Right renal pelvis (tissue), 4 donors: ENCODE measurements at places on chromosomes 3 and 15. TPM values are rescaled to one million over a fixed set of nuclear protein-coding genes. Genes with fewer than 3 reads are reported as not detected.

GRCh38 chr3:158722108-158722507 lies 10.1 kb downstream of the RARRES1 start:
- DNase-seq, result no peak

GRCh38 chr3:17217588-17217987 lies 332.8 kb downstream of the PLCL2 start:
- no peak for DNase-seq

GRCh38 chr3:132721479-132722164 lies 587 bp downstream of the NPHP3 start:
- peak; percentile 49 for DNase-seq

DNA sequence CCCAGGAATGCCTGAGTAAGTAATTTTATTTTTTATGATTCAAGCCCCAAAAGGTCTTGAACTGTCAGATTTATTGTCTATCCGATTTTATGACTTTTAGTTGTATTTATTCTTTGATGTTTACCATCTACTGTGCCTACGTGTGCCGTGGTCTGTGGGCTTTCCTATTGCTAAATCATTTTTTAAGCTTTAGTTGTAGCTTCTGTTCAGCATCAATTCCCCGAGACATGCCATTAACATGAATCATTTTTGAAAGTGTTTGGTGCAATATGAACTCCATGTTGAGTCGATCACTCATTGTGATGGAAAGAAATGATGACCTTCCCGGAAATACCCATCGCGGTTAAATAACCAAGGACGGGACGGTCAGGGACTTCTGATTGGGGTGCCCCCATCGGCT lies 268.7 kb upstream of the THRB start:
- no peak for DNase-seq

The OXTR gene
- 1.3 TPM for polyA plus RNA-seq

The KIF7 gene
- 9.7 TPM for polyA plus RNA-seq

DNA sequence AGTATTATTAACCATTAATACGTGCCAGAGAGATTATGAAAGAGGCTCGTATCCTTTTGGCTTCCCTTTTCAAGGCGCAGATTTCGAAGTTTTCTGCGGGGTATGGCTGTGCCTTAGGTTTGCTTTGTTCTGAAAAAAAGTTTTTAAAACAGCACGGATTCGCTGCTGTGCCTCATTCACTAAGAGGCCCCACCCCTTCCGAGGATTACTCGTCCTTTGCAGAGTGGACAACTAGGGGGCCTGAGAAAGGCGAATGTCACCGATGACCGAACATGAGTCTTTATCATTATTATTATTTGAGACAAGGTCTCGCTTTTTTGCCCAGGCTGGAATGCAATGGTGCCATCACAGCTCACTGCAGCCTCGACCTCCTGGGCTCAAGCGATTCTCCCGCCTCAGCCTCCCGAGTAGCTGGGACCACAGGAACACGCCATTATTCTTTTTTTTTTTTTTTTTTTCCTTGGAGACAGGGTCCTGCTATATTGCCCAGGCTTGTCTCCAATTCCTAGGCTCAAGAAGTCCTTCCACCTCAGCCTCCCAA lies 684 bp upstream of the RPS27L start:
- DNase-seq, result peak; percentile 64

The LRRIQ4 gene
- not detected for polyA plus RNA-seq

DNA sequence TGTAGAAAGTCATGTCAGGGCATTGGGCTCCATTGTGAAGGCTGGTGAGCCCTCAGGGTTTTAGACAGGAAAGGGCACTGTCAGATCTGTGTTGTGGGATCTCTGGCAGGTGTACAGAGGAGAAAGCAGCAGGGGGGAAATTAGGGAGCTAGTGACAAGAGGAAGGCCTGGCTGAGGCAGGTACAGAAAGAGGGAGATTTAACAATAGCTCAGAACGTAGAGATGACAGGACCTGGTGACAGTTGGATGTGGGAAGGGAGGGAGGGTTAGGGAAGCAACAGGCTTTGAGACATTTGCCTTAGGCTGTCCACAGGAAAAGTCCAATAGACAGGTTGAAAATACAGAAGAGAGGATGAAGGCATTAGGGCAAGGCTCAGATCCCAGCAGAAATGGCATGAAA lies 288.1 kb downstream of the EPHB1 start:
- no peak for DNase-seq

DNA sequence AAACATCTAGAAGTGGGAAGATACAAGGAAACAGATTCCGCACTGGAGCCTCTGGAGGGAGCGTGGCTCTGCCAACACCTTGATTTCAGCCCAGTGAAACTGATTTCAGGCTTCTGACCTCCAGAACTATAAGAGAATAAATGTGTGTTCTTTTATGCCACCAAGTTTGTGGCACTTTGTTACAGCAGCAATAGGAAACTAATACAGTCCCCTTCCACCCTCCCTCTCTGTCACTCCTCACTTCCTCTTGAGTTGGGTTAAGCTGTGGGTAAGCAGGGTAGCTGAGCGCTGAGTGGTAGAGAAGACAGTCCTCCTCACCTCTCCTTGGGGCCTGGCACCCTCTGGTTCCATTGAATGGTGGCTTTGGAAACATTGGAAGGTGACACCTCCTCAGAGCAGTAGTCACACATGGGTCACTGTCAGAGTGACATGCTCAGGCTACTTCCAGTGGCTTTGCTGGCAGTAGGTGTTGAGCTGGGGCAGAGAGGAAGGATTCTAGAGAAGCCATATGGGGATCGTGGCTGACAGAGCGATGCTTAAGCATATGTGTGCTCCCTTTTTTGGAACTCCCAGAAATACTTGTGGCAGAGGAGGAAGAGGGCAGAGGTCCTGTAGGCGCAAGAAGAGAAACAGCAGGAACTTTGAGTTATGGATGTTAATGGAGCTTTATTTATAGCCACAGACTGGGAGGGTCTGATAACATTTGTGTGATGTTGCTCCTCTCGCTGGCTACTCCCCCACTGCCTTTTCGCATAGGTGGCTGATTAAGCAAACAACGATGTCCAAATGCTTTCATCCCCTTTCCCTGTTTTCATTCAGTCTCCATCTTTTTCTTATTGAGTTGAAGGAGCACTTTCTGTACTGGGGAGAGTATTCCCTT lies 14.8 kb upstream of the HCN4 start:
- no peak for DNase-seq

The STRIT1 gene
- polyA plus RNA-seq, result 1.8 TPM

The ZXDC gene
- 34.8 TPM for polyA plus RNA-seq

The ITIH1 gene
- 0.22 TPM for polyA plus RNA-seq

DNA sequence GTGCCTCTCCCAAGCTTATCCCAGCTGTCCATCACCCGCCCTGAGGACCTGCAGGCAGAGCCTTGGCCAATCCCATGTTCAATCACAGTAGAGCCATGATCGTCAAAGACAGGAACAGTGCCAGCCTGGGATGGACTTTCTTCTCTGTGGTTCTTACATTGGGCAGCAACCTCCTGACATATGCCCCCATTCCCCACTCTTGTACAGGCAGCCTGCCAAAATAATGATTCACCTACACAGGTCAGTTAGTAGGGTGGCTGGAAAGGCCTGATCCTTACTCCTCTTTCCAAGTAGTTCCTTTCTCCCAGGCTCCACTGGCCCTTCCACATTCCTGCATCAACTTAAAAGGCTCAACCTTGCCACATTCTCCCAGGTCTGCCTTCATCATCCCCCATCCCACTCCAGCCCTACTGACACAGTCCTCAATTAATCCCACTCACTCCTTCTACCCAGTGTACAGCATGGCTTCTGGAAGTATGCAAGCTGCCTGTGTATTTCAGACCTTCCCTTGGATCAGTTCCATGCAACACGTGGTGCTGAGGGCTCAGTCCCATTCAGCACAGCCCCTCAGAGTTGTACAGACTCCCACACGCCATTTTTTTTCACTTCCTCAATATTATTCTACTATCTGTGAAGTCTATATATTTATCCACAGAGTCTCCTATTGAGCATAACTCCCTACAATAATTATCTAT lies 189.8 kb downstream of the NTRK3 start:
- no peak for DNase-seq

The UBAP1L gene
- polyA plus RNA-seq, result 3.7 TPM

The DNASE1L3 gene
- polyA plus RNA-seq, result 13.1 TPM

DNA sequence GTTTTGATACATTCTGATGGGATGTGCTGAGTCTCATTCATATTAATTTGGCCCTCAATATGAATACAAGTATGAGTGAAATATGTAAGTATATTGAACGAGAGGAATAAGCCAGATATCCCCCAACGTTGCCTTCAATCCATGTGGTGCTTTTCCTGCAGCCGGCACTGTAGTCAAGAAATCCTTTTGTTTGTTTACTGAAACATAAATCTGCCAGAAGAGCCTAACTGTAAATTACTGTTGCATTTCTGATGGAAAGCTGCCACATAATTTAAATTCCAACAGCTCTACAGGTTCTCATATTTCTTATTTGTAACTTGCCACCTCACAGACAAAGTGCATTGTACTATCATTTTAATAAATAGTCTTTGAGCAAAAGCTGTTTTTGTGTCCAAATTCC lies 314.0 kb downstream of the KBTBD8 start:
- DNase-seq, result no peak

The ARID3B gene
- polyA plus RNA-seq, result 14.9 TPM

DNA sequence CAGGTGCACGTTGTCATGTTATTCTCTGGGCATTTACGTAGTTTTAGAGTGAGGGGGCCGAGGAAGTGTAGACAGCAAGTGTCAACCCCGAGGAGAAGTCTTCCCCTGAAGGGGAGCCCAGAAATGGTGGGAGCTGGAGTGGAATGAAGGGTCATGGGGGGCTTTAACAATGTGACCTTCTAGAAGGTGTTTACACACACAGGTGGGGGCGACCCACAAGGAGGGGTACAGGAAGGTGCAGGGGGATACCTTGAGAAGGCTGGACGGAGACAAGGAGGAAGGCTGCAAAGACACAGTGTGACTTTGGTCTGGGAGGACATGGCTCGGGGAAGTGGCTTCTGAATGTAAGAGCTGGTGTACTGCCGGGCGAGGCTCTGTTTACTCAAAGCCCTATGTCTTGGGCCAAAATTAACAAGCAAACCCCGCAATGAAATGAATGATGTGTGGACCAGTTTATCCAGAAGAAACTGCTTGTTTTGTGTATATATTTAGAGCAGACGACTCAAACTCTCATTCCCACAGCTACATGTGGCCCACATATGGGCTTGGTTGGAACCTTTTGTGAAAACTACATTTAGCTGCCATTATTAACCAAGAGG lies 18.7 kb downstream of the TRPM1 start:
- DNase-seq, result no peak

The RTP1 gene
- polyA plus RNA-seq, result not detected

The SLC28A1 gene
- 7.5 TPM for polyA plus RNA-seq

- no peak for DNase-seq
These were observed 93.5 kb downstream of the ADAMTS17 start for GRCh38 chr15:100248236-100248635.

DNA sequence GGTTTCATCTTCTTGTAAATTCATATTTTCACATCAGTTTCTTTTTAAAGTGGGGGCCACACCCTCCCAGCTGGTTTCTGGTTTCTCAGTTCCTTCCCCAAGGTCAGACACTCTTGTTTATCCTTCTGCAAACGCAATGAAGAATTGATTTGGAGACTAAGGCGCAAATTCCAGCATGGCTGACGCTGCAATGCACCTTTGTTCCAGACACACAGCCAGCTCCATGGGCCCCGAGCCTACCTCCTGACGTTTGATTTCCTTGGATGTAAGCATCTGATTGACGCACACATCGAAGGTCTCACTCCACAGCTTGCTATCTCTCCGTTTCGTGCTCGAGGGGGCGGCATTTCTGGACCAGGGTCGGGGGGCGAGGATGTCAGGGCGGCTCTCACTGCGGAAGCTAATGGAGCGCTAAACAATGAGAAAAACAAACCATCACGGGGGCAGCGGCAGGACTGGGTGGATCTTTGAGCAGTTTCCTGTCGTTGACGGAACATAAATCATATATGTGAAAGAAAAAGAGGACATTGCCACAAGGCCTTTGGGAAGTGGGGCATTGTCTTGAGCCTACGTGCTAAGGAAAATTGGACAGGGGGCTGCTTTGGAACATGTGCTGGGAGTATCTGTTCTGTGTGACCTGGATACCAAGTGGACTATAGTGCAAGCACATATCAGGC lies 46.9 kb downstream of the ARHGEF3 start:
- no peak for DNase-seq

DNA sequence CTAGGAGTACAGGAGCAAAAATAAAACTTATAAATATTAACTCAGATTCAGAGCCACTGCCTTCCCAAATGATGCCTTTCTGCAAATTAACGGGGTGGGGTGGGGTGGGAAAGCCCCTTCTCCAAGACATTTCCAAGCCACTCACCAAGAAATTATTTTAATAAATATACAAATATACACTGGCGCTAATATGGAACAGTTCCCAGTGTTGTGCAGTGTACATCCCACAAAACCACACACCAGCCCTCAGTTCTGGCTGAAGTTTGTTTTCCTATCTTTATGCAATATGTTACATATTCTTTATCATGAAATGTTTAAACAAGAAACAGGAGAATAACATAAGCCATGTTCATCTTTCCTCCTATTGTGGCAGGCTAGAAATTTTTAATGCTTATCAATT lies 53.0 kb upstream of the GYG1 start:
- DNase-seq, result no peak

- DNase-seq, result no peak
These were observed 8.2 kb downstream of the RBPMS2 start for GRCh38 chr15:64767203-64767602.

The ITIH3 gene
- polyA plus RNA-seq, result 4.8 TPM

- DNase-seq, result no peak
These were observed 631.0 kb downstream of the SQOR start for GRCh38 chr15:46265664-46266347.

The HHLA2 gene
- 17.8 TPM for polyA plus RNA-seq

The CYP8B1 gene
- 1.1 TPM for polyA plus RNA-seq

GRCh38 chr15:37880009-37880834 lies 54.2 kb upstream of the TMCO5A start:
- DNase-seq, result no peak

DNA sequence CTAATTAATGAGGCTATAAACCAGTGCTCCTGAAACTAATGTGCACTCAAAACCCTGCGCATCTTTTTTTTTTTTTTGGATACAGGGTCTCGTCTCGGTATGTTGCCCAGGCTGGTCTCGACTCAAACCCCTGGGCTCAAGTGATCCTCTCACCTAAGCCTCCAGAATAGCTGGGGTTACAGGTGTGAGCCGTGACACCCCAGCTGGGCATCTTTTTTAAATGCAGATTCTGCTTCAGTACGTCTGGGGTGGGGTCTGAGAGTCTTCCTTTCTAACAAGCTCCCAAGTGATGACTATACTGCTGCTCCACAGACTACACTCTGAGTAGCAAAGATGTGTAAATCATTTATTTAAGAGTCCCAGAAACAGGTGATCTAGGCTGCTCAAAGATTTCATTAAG lies 73.0 kb downstream of the BFSP2 start:
- DNase-seq, result no peak

- DNase-seq, result no peak
These were observed 15.2 kb downstream of the TPM1 start for GRCh38 chr15:63057468-63058345.

DNA sequence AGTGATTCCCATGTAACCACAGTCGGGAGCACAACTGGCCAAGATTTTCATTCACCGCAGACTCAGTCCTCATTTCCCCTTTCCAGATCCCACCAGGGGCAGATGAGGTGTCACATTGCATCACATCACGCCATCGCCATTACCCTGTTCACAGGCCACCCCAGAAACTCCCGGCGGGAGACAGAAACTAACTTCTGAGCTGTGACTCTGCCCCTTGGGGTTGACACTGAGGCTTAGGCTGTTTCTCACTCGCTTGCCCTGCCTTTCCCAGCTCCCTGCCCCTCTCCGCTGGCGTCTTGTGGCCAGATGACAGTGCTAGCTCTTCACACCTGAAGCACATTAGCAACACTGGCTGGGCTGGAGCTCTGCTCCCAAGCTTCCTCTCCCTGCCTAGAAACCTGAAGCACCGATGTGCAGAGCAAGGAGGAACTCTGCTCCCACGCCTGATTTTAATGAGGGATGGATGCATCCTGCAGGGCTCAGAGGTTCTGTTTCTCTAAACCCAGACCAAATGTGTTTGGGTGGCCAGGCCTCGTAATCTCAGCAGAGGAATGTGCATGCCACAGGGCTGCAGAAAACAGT lies 88.8 kb upstream of the CTDSPL start:
- DNase-seq, result no peak
